RWPE2 (cell line): ENCODE measurements at places on chromosomes 4 and X.

- DNase-seq, result no peak
Observed at GRCh38 chr4:183599690-183600089, 59.3 kb downstream of the RWDD4 start.

DNA sequence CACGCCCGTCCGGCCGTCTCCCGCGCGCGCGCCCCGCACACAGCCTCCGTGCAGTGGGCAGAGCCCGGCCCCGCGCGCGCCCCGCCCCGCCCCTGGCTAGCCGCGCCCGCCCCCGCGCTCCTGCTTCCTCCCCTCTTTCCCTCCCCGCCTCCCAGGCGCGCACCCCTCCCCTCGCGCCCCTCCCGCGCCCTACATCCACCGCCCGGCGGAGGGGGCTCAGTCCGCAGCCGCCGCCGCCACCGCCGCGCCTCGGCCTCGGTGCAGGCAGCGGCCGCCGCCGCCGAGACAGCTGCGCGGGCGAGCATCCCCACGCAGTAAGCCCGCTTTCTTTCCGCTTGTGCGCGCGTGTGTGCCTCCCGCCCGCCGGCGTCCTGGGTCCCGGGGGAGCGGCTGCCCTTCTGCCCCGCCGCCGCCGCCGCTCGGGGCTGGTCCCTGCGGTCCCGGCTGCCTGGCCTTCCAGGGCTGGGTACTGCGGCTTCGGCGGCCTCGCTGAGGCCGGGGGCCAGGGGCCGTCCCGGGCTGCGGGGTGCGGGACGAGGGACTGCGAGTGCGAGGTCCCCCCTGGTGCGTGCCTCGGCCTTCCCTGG is at the start of gene FHL1:
TSS of gene FHL1 (plus strand) at position 219 of the 587 bp plus-strand sequence.
- DNase-seq, result no peak

DNA sequence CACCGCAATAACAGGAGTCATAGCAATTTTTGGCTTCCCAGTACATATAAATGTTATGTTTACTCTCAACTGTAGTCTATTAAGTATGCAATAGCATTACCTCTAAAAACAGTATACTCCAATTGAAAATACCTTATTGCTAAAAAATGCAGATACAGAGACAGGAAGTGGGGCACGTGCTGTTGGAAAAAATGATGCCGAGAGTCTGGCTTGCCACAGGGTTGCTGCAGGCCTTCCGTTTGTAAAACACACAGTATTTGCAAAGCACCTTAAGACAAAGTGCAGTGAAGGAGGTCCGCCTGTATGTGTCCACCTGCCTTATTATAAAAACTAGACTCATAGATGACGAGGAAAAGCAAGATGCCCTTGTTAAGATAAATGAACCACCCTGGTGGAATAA is 23.5 kb downstream of the CD99 start:
- no peak for DNase-seq

DNA sequence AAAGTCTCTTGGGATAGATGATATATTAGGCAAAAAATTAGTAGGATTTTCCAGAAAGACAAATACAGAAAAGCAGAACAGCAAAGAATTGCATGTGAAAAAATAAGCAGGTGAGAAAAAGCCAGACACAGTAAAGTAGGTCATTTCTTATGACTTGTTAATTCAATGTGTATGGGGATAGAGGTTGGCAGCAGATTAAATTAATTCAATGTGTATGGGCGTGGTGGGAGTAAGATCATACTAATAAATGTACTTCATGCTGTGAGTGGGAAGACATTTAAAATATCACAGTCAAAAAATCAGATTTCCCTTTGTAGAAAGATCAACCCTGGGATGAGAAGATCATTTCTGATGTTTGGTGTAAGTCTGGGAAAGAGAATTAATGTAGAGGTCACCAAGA is 1146.4 kb upstream of the INTU start:
- no peak for DNase-seq

DNA sequence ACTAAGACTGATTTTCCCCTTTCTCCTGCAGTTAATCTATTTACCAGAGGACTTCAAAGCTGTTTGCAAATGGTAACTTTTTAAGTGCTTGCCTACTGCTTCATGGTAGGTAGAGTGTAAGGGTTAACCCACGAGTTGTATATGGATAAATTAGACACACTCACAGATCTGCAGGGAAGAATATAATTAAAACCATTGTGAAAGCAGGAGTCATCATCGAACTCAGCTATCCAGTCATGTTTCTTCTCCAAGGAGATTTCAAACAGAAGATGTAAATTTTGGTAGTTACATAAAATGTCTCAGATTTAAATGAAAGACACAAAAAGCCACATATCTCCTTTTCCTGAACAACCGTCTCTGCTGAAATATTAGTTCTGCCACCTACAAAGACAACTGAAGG is 549 bp upstream of the XG start:
- DNase-seq, result no peak

GRCh38 chr4:159698336-159698735 is 595.5 kb downstream of the RAPGEF2 start:
- DNase-seq, result no peak

- DNase-seq, result no peak
Observed at GRCh38 chrX:48695925-48696300, 621 bp upstream of the SUV39H1 start.

DNA sequence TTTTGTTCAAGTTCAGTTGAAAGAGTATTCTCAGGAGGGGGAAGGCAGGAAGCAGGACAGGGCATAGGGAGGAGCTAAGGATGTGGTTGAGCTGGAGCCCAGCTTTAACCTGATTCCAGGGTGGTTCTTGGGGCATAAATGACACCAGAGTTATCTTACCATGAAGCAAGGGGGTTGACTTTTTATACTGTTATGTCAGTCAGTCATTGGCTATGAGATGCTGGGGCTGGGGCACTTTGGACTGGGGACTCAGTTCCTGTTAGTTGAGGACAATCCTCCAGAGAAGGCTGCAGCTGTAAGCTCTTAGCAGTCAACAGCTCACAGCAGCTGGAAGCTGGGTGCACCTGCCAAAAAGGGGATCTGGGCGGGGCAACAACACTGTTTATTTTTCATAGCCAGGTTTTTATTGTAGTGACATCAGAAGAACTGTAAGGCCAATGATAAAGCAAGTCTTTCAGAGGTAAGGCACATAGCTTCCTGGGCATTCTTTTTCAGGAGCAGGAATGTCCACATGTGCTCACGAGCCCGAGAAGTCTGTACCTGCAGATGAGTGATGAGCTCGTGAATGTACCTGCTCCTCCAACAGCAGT is 78.5 kb downstream of the MID1IP1 start:
- DNase-seq, result no peak

GRCh38 chr4:871484-871883 is 45.6 kb upstream of the CPLX1 start:
- DNase-seq, result no peak

DNA sequence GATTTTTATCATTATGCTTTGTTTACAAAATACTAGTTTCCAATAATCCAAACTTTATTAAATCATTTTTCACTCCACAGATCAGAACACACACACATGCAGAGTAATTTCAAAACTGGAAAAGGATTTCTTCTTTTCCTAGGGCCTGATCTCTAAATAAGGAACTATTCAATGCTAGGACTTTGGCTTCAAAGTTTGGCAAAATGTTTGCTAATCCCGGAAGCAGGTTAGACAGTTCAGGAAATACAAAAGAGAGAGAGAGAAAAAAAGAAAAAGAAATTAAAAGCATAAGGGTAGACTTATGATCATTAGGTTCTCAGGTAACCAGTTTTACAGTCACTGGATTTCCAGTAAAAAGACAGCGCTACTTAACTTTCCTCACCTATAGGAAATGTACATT is 211.0 kb downstream of the DCLK2 start:
- DNase-seq, result no peak

DNA sequence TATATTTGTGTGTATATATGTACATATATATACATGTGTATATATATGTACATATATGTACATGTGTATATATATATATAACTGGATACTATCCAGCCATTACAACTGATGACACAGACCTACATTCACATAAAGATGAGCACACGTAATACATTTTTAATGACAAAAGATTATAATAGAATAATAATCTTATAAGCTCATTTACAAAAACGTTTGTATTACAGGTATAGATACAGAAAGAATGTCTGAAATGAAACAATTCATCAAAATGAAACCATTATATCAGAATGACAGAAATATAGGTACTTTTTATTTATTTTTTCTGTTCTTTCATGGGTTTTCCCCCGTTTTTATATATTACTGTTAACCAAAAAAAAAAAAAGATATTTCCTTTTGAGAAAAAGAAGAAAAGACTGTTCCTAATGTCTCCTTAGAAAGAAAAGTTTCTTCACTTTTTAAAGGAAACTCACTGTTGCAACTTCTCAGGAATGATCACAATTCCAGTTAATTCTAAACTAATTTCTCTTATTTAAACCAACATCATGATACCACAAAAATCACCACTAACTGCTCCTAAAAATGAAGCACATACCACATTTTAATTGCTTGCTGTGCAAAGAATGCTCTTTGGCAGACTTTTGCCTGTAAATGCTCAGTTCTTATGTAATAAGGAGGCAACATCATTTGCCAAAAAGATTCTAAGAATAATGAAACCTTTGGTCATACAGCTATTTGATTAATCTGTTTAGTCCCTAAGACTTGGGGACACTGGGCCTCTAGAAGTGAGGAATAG is 18.9 kb downstream of the LEF1 start:
- no peak for DNase-seq

DNA sequence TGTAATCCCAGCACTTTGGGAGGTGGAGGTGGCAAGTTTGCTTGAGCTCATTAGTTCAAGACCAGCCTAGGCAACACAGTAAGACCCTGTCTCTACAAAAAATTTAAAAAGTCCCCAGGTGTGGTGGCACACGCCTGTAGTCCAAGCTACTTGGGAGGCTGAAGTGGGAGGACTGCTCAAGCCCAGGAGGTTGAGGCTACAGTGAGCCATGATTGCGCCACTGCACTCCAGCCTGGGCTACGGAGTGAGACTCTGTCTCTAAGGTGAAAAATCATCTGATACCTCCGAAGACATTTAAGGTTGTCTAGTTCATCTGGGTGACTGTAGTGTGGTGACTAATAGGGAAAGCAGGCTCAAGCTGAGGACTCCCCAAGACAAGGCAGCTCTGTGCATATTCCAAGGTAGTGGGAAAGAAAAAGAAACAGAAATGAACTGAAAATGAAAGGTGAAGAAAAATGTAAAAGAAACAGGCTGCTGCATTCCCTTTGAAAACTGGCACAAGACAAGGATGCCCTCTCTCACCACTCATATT is 23.3 kb downstream of the FRYL start:
- DNase-seq, result no peak

DNA sequence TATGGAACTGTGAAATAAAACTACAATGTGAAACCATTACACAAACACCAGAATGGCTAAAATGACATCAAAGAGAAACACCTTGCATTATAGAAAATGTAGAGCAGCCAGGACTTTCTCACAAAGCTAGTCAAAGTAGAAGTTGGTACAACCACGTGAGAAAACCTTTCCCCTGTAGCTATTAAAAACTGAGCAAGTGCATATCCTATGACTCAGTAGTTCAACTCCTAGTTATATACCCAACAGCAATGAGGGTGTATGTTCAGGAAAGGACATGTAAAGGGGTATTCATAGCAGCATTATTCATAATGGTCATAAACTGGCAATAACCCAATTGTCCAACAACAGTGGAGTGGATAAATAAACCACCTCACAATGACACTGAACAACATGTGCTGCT is 177.5 kb upstream of the NUDT10 start:
- no peak for DNase-seq

- no peak for DNase-seq
Observed at GRCh38 chrX:22237479-22237878, 35.2 kb upstream of the CBLL2 start.

DNA sequence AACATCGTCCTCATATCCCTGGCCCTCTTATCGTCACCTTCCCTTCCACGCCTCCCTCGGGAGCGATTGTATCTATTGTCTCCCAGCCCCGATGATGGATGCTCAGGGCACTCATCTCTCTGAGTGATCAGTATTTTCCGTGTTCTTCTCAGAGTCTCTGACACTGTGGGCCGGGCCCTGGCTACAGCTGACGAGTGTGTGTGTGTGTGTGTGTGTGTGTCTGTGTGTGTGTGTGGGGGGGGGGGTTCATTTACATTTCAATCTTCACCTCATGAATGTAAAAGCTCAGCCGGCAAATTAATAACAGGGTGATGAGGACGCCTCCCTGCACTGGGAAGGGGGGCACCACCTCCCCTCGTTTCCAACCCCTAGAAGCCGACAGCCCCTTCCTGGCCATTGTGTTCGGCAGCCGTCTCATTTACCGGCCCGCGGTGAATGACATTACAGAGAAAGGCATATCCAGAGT is 159.5 kb downstream of the SHOX start:
- no peak for DNase-seq

- DNase-seq, result no peak
Observed at GRCh38 chr4:17578482-17578891, 1.5 kb downstream of the LAP3 start.

DNA sequence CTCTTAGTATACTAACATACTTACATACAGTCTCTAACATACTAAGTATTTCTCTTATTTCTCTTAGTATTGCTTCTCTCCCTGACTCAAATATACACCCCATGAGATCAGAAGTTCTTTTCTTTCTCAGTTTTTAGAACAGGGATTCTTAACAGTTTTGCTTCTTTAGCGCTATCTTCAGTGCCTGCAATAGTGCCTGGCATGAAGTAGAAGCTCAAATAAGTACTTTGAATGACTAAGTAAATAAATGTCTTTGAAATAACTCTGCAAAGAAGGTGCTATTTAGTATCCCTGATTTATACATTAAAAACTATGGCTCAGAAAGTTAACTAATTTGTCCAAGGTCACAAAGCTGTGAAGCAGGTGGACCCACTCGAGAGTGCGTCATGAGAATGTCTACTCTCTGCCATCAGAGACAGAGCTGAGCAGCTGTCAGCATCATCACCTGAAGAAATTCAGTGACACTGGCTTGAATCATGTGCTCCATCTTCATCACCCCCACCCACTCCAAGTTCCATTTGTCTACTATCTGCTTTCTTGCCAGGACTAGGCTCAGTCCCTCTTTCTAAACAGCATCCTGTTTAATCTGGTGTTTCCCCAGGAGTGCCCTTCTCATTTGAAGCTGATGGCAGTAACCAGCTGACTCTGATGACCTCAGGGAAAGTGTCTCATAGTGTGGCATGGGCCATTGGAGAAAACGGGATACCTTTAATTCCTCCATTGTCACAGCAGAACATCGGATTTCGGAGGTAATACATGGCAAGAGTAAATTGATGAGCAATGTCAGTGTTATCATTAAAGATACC is 83.1 kb downstream of the CC2D2A start:
- no peak for DNase-seq

DNA sequence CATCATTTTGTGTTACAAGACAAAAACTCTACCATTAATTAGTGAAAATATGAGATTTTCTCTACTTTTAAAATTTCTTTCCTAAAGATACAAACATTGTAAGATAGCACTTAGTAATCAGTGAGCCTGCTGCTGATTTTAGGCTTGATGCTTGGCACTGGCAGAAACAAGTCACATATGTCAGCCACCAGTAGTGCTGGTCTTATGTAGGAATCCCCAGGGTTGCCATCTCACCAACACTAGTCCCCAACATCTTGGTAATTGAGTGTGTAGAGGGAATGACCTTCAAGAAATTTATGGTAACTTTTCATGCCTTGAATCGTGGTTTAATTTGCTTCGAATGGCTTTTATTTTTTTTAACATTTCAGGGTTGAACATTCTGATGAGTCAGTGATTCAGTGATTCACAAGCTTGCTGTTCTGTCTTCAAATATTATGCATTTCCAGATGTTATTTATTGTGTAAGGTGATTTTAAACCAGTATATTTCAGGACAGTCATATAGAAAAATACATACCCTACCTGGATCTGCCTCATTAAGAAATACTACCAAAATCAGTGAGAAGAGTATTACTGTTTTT is 11.9 kb downstream of the EXOC1 start:
- no peak for DNase-seq

- no peak for DNase-seq
Observed at GRCh38 chr4:115906428-115906827, 793.0 kb upstream of the NDST4 start.

GRCh38 chr4:10736895-10737294 is 52.3 kb upstream of the CLNK start:
- no peak for DNase-seq
